Bronchial epithelial cell (primary cell): ENCODE measurements at places on chromosomes 5 and 9. TPM values are rescaled to one million over a fixed set of nuclear protein-coding genes. Genes with fewer than 3 reads are reported as not detected.

NAIP gene
- total RNA-seq, result 0.26 and 0.64 TPM in 2 replicates

SPINK13 gene
- not detected in 2 replicates for total RNA-seq

DBH gene
- not detected in 2 replicates for total RNA-seq

SPATA31A1 gene
- total RNA-seq, result not detected in 2 replicates

TMEFF1 gene
- 0.13 and 0.26 TPM in 2 replicates for total RNA-seq

AJM1 gene
- 1.1 and 1.8 TPM in 2 replicates for total RNA-seq

DIPK1B gene
- total RNA-seq, result 0.13 TPM in 1 of 2 replicates, not detected in the other

NTRK2 gene
- not detected in 2 replicates for total RNA-seq

TRAPPC13 gene
- 21.6 and 24.1 TPM in 2 replicates for total RNA-seq
